ENCODE measurements at places on chromosomes 3 and 15.

DNA sequence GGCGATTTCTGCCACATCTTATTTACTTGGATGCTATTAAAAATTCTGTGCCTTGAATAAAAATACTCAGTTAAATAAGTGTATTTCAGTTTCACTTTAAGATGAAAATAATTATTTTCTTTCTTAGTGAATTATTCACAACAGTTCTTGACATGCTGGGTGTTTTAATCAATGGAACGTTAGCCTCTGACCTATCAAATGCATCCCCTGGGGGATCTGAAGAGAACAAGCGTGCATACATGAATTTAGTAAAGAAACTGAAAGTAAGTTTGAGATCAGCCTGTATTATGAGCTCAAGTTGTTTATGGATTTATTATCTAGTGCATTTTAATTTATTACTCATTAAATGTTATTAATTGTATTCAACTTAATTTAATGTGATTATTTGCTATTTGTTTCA is 597 bp downstream of the P2RY12 start:
- no peak for DNase-seq

DNA sequence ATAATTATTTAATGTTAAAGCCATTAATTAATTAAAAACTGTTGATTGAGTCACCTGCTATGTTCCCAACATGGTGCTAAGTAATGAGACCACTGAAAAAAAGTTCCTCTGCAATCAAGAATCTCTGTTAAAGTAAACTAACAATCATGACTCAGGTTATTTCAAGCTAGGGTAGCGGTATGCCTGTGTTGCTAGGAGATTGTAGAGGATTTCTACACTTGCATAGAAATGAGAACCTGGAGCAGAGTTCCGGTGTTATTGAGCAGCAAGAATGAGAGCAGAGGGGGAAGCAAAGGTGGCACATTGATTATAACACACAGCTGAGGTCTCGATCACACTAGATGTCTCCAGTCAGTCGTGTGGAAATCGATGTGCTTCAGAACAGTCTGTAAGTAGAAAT is 41.4 kb downstream of the C3orf85 start:
- no peak for DNase-seq

DNA sequence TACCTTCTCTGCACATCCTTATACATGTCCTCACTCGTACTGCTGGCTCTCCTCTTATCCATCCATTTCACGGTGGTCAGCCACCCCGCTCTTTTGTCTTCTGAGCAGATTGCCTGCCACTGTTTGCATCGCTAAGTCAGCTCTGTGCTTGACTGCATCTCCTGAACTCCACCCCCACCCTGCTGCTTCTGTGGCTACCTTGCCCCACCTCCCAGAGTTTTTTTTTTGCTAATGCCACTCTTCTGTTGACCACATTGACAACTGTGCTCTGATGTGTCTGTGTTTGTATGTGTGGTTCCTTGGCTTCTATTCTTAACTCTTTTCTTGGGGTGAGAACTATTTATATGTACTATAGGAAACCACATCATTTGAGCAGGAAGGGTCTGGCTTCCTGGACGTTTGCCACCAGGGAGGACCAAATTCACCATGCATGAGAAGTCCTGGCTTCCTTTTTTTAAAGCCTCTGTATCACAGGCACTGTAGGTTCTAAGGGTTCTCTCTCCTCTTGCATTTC is 12.8 kb upstream of the MTMR10 start:
- no peak for DNase-seq

- no peak for DNase-seq
Observed at GRCh38 chr15:89140595-89140994, 52.3 kb downstream of the ABHD2 start.

DNA sequence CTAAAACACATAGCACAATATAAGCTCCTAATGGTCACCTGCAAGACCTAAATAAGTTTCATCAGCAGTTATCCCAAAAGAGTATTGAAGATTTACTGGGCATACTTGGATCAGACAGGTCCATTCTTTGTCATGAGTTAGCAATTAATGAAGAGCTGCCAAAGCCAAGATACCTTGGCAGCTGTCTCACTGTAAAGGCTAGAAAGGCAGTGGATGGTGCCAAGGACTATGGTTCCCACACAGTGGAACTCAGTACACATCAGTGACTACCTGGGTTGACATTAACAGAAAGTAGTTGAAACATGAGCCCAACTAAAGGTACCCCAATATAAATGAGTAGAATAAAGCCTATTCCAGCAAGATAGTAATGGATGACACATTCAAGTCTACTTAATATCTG is 41.1 kb upstream of the TMCO5A start:
- DNase-seq = no peak

GRCh38 chr3:49295489-49296058 is 18.5 kb upstream of the C3orf62 start:
- peak; percentile 37 for DNase-seq

DNA sequence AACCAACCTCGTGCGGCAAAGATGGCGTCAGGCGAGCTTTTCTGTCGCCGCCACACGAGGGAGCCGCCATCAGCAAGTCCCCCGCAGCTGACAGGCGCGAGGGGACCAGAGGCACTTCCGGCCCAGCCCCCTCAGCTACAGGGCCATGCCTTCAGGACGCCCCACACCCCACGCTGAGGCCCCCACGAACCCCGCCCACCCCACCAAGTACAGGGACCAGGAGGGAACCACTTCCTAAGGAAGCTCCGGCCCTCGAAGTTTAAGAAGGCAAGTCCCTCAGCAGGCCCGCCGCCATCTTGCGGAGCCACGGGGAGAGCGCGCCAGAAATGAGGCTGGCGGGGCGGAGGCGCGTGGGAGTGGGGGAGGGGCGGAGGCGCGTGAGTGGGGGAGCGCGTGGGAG is 790 bp downstream of the DAZL start:
- no peak for DNase-seq

DNA sequence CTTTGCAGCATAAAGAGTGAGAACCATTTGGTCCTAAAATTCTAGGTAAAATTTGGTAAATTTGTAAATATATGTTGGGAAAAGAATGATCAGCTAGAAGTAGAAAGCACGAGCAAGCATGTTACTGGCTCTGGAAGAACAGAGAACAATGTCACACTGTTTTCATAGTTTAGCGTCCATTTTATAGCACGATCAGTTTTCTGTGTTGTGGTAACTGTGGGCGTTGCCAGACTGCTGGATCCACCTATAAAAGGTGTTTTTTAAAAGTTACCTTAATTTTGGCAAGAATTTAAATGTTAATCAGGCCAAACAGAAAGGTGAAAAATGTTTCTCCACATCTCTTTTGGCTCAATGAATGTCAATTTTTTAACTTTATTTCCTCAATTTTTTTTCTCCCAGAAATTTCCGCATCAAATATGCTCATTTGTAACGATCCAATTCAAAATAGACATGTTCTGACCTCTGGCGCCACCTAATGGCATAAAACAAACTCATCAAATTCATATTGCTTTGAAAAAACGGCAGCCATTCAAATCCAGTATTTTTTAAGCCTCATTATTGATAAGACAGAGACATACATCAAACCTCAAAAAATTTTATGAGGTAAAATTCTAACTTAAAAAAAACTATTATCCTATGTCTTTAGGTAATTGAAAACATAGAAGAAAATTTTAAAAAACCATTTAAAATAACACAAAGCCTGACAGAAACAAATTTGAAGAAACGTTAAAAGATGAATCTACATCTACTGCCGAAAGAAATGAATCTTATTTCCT is 5.5 kb upstream of the GP5 start:
- peak; percentile 31 for DNase-seq

- no peak for DNase-seq
Observed at GRCh38 chr3:9279966-9280365, 30.5 kb upstream of the SRGAP3 start.

DNA sequence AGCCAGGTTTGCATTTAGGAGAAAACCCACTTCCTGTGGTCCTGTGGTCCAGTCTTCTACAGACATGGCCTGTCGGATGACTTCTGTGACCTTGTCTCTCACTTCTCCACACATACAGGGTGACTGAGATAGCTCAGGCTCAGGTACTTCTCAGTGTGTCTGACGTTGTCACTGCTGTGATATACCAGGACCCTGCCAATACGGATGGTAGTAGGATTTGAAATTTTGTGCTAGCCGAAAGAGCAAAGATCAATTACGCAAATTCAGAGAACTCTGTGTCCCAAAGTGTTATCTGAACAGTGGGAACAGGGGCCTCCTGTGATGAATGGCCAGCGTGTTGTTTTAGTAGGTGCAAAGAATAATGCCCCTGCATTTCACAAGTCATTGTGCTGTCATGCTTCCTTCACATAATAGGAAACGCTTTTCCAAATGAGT is 128.9 kb downstream of the MCTP2 start:
- DNase-seq = no peak

DNA sequence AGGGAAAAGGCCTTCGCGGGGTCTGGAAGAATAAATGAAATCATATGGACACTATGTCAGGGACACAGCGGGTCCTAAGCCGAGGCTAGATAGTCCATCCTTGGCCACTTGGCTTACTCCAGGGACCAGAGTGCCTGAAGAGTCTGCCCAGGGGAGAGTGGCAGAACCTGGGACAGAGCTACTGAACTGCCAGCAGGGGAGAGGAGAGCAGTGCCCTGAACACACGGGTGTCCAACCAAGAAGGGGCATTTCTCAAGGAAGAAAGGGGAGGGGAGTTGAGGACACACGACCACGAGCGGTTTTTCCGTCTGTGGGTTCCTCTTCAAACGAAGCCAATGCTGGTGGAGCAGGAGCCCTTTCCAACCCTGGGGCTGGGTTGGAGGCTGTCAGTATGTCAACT is 1.0 kb downstream of the ACAN start:
- no peak for DNase-seq

- no peak for DNase-seq
Observed at GRCh38 chr15:22855791-22856190, 17.3 kb downstream of the NIPA2 start.

- no peak for DNase-seq
Observed at GRCh38 chr3:66224220-66224619, 3.4 kb downstream of the SLC25A26 start.
